WTC11 (cell line): ENCODE measurements at places on chromosomes 4 and X. TPM values are rescaled to one million over a fixed set of nuclear protein-coding genes. Genes with fewer than 3 reads are reported as not detected.

Gene ANKRD50
- 17.3 to 18.4 TPM (median 18.1 TPM) in 3 replicates for total RNA-seq

DNA sequence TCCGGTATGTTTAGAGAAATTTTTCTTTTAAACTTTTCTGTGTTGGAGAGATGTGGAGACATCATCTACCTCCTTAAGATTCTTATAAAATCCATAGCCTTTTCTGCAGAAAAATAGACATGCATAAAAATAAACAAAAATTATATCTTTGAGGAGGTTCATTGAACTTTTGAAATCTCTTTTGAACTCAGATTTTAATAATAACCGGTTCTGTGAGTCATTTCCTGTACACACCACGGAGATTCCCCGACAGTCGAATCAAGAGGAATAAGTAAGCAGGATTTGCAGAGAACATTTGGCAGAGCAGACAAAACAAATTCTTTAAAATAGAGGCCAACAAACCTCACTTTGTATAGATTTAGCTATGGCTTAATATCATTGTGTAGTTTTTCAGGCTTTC, 918.7 kb upstream of the POU3F4 start:
- H3K36me3 ChIP-seq: no peaks in the 10 kb centered on the region
- H3K27me3 ChIP-seq: no peaks in the 10 kb centered on the region
- no peak overlapping the region for H3K27ac ChIP-seq

GRCh38 chrX:2589186-2590020, 88.6 kb upstream of the DHRSX start:
- H3K4me1 ChIP-seq: peaks cover 33% of the 10 kb centered on the region
- no peak for DNase-seq
- H3K4me3 ChIP-seq: no peak overlapping the region
- H3K36me3 ChIP-seq: peaks cover 2% of the 10 kb centered on the region; the same call in 1 of the 2 replicates
- peaks cover 20% of the 10 kb centered on the region for H3K27me3 ChIP-seq
- no peak overlapping the region for H3K27ac ChIP-seq

- peaks cover 71% of the 10 kb centered on the region for H3K36me3 ChIP-seq
- DNase-seq: no peak
- no peak overlapping the region for H3K4me3 ChIP-seq
- no peaks in the 10 kb centered on the region; the same call in 1 of the 2 replicates for H3K27me3 ChIP-seq
Measured at GRCh38 chr4:107885865-107886264, 45.5 kb upstream of the CYP2U1 start.

Gene PCDH18
- 28.0 to 41.2 TPM (median 38.8 TPM) in 3 replicates for total RNA-seq

DNA sequence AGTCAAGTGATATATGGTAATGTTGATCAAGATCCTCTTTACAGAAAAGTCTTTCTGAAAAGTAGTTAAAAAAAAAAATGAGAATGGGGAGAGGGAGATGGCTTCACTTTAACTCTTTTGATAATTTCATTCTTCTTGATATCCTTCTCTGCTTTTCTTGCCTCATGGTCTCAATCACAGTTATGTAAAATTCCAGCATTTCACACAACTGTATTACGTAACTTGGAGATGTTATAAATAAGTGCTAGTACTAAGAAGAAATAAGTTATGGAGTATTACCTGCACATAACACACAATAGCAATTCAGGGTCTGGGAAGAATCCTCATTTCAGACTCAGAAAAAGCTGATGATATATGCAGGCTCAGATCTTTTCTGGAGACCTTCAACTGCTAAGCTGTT, 22.0 kb downstream of the RUFY3 start:
- H3K36me3 ChIP-seq: no peaks in the 10 kb centered on the region
- no peak for DNase-seq
- no peak overlapping the region for H3K27ac ChIP-seq
- H3K4me3 ChIP-seq: no peak overlapping the region

Gene MAGEA9B
- total RNA-seq: 0.11 to 0.35 TPM (median 0.14 TPM) in 3 replicates
